ENCODE measurements at places on chromosomes 2 and 18.

DNA sequence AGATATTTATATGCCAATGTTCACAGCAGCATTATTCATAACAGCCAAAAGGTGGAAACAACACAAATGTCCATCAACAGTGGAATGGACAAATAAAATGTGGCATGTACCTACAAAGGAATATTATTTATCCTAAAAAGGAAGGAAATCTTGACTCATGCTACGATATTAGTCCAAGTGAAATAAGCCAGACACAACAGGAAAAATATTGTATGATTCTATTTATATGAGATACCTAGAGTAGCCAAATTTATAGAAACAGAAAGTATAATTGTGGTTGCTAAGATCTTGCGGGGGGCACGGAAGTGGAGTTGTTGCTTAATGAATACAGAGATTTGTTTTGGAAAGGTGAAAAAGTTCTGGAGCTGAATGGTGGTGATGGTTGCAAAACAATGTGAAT, 33.0 kb upstream of the CCDC150 start:
- DNase-seq = no peak

DNA sequence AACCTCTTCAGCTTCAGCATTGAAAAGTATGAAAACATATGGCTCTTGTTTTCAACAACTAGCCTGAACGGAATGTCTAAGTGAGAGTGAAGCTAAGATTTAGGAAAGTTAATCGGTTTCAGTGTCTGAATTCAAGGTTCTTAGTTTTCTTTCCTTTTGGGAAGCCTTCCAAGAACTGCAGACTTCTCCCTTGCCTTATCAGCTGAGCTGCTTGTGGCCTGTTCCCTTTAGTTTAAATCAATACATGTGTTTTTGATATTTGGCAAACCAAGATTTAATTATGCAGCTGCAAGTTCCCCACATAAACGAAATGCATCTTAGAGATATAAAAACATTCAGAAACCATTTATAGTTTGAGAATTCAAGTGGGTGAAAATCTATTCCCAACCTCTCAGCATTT, 274.3 kb upstream of the NRP2 start:
- DNase-seq = no peak

GRCh38 chr2:174794851-174795374, 30.6 kb upstream of the CHRNA1 start:
- DNase-seq = no peak

GRCh38 chr2:204021290-204022081, 84.9 kb downstream of the ICOS start:
- no peak for DNase-seq

All from stimulated activated CD4-positive, alpha-beta T cell treated with anti-CD3 and anti-CD28 coated beads, Interleukin-4, amount 100 ng/mL, for 1 hour (primary cell).